SK-N-SH (cell line): ENCODE measurements at places on chromosomes 12 and 14.

DNA sequence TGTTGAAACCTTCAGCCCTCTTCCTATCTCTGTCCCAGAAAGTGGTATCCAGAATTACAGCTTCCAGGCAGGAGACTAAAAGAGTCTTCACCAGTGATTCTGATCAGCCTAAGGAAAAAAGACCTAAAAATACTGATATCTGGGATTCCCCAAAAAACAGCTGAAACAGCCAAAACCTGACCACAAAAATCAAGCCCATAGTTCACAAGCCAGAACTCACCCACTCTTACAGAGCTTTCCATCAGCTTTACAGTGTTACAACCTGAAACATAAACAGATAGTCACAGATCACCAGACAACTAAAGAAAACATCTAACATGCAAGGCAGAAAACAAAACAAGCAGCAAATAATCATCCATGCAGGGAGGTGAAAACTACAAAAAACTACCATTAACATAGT, 26.0 kb upstream of the TSPAN8 start:
- no peak for DNase-seq

DNA sequence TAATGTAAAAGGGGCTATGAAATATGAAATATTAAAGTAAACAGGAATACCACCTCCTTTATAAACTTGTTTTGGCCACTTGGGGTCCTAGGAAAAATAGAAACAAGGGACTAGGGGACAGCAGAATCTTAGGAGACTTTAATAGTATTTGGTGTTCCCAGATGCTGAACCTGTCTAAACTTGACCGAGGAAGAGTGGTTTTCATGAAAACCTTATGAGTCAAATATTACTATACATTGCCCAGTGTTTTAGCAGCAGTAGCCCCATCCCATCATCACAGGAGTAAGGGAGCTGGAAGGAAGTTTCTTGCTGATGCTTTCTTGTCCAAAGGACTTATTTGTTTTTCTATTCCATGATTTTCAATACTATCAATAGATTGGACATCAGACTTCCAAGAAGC, 177.5 kb upstream of the CAND1 start:
- DNase-seq = no peak

DNA sequence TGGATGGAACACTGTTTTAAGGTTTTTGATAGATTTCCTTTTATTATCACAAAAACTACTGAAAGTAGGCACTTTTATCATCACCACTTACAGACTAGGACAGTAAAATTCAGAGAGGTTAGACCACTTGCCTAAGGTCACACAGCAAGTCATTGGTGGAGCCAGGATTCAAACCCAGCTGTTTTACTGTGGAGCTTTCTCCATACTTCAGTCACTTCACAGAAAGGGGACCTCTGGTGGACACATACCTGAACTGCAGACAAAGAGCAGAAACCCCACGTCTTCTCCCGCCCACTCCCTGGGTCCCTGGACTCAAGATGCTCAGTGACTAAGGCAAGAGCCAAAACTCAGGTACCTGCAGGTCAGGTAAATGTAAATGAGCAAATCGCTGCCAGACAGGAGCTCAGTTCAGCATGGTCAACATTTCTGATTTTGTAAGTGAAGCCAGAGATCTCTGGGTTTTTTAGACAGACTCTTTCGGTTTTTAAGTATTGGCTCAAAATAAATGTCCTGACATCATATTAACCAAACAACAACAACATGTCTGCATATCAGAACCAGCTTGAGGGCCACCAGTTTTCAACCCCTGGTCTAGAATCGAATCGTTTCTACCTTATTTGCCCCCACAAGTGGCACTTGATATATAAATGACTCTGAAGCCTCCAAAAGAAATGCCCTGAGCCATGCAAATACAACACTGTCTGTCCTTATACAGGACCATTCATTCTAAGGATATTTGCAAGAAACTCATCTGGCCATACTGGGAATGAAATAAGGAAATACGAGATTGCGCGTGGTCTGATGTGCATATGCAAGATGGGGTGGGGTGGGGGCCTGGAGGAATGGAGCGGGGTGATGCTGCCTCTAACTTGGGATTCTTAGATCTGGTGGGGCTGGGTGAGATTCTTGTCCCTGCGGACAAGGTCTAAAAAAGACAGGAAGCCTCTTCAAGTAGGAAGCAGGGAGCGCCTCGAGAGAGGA, 110.9 kb downstream of the KSR2 start:
- peak; percentile 71 for DNase-seq

GRCh38 chr12:78418919-78419318, 445.7 kb upstream of the SYT1 start:
- DNase-seq = no peak

DNA sequence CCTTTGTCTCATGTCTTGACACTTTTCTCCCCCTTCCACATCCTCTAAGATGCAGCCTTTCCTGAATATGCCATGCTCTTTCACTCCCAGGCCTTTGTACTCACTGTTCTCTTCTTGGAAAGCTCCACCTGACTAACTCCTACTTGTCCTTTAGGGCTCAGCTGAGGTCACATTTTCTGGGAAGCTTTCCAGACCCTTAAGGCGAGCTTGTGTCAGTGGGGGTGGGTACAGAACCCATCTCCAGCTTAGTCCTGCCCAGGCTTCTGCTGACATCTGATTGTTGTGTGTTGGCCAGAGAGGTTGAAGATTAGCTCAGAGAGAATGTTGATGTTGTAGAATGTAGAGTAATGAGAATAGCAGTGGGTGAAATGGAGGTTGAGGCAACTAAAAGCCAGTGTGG, 2.9 kb upstream of the TSFM start:
- DNase-seq = no peak

GRCh38 chr12:40825156-40825555, 132.9 kb downstream of the CNTN1 start:
- DNase-seq = no peak

GRCh38 chr14:103393676-103394626, 8.7 kb downstream of the MARK3 start:
- peak; percentile 50 for DNase-seq

DNA sequence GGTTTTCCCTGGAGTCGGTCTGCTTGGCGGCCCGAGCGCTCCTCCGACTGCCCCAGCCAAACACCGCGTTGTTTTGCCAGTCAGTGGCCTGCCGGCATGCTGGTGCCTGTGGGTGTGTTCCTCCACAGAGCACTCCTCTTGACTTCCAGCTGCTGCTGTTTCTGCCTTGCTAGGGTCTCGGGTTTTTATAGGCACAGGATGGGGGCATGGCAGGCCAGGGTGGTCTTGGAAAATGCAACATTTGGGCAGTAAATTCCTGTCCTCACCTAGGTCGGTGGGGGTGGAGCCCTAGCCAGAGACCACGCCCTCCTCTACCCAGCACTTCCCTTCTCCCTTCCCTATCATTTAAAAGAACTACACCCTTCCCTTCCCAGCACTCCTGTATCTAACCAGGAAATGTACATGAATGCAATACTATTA, 34.7 kb upstream of the VASH1 start:
- no peak for DNase-seq

- DNase-seq = no peak
Observed at GRCh38 chr14:95761436-95761835, 47.5 kb upstream of the TCL1A start.

- DNase-seq = no peak
Observed at GRCh38 chr12:99917711-99918402, 66.9 kb downstream of the ANKS1B start.

- no peak for DNase-seq
Observed at GRCh38 chr14:64955297-64955696, 12.8 kb upstream of the GPX2 start.

- DNase-seq = no peak
Observed at GRCh38 chr14:64623554-64624165, 73.9 kb downstream of the PPP1R36 start.

DNA sequence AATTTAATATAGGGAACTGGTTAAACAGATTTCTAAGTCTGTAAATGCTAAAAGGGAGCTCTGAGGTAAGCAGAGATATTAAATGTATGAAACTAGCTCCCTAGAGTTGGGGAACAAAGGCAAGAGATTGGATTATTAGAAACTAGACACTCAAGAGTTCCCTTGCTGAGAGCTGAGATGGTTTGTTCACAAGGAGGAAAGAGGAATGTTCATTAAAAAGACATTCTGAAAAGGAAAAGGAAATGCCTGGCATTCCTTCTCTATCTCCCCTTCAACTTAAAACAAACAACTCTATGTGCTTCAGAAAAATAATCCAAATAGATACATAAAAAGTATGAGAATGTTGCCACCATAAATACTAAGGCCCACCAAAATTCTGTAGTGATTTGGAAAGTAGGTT, 73.7 kb downstream of the GALNT4 start:
- no peak for DNase-seq

DNA sequence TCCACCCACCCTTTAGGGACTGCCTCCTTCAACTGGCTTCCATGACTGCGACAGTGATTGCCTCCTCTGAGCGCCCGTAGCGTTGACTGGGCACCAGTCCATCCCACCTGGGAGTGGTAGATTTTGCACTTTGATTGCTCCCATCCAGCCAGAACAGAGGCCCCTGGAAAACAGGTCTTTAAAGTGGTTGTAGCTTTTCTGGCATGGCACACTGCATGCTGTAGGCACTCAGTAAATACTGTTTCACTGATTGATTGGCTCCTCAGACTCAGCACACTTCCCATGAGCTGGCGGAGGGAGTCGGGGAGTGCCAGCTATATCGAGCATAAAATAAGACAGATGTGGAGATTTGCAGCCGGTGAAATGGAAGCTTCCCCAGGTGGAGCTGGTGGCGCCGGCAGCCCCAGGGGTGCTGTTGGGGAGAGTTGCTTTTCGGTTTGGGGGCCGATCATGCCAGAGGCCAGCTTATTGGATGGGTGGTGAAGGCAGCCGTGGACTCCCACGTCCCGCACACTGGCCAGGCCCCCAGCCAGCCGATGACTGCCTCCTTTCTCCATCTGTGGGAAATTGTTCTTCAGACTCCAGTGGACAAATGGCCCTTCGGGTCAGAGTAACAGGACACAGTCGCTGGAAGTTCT, 200.2 kb downstream of the TSPAN9 start:
- DNase-seq = no peak

DNA sequence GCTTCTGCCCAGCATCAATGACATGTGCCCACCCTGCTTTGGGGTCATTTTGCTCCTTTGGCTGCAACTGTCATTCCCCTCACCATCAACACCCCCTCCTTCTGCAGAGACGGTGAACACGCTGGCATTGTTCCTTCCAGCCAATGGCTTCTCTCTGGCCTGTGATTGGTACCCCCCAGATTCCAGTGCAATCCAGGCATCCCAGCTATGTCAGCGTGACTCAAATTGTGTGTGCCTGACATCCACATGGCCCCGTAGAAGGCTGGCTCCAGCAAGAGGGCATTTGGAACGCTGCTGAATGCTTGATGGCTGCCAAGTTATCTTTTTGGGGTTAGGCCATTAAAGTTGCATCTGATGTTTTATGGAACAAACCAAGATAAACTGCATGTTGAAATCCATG, 21.0 kb upstream of the CCND2 start:
- DNase-seq = no peak

DNA sequence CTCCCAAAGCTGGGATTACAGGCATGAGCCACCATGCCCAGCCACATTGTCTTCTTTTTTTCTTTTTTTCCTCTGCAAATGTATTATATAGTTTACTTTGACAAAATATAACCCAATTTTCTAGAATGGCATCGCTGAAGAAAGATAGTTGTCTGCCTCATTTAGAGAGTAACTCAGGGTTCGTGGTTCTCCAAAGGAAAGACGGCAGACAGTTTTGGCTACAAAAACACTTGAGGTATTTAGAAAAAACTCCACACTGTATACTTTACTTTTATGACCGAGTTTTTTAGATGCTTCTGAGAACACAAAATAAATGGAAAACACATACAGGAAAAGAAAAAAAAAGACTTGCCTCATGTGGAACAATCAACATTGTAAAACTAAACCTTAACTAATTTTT, 369.1 kb upstream of the ATP2B1 start:
- DNase-seq = no peak

DNA sequence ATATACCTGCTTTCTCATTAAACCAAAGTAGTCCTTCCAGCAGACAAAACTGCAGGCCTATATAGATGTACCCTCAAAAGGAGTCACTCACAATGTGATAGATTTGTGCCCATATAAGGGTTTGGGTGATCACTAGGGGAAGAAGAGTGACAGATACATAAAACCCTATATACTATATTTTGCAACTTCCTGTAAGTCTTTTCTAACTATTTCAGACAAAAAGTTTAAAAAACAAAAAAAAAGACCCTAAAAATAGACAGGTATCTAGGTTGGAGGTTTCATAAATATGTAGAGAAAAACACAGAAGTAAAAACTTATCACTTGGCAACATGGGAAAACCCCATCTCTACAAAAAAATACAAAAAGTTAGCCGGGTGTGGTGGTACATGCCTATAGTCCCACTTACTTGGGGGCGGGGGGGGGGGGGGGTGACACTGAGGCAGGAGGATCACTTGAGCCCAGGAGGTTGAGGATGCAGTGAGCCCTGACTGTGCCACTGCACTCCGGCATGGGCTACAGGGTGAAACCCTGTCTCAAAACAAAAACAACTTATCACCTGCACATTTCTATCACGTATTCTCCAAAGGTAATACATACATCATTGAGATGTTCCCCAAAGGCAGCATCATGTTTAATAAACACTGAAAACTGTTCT, 2.9 kb downstream of the VCPKMT start:
- DNase-seq = no peak

- DNase-seq = no peak
Observed at GRCh38 chr14:79419571-79420327, 791.6 kb downstream of the DIO2 start.

- no peak for DNase-seq
Observed at GRCh38 chr12:80293759-80294158, 150.3 kb upstream of the PTPRQ start.

GRCh38 chr12:131776237-131776889, 51.8 kb upstream of the MMP17 start:
- no peak for DNase-seq

DNA sequence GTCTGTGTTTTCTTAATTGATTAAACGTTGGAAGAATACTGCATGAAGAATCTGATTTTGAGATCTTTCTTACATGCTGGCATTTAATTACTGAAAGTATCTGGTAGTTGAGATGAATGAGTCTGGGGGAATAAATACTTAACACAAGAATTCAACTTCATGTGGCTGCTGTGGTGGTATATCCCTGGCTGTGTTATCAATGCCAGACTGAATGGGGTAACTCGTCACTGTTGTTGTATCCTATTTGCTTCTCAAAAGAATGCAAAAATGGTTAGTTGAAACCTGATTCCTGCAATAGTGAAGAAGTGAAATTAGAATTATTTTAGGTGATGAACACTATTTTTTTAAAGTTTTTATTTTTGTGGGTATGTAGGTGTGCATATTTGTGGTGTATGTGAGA, 72.5 kb downstream of the HMGA2 start:
- no peak for DNase-seq
